Bone marrow (tissue), 2 donors: ENCODE measurements at places on chromosomes 5 and 9.

DNA sequence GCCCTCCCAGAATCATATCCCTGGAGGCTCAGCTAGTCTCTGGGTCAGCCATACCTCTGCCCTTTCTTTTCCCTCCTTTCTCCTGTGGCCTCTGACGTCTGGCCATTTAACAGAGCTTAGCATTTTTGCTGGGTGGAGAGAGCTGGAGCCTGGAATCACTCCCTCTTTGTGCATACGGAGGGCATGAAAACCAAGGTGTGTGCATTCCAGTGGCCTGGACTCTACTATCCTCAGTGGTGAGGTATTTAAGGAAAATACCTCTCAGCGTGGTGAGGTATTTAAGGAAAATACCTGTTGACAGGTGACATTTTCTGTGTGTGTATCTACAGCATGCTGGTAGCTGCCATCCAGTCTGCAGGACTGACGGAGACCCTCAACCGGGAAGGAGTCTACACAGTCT is 27.5 kb downstream of the TGFBI start:
- no peak for DNase-seq

GRCh38 chr5:159824188-159825161 is 91.8 kb upstream of the ADRA1B start:
- DNase-seq: no peak

DNA sequence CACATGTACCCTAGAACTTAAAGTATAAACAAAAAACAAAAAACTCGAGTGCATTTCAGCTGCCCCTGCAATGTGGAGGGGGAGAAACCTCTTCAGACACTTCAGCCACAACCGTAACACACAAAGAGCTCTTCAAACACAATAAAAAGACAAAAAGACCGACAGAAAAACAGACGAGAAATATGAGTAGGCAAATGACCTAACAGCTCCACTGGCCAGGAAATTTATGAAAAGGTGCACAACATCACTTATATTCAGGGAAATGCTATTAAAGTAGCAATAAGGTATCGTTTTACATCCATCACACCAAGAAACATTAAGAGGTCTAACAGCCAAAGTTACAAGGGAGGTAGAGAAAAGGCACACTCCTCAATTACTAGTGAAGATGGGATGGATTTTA is 6.2 kb downstream of the ZBED3 start:
- DNase-seq: no peak

DNA sequence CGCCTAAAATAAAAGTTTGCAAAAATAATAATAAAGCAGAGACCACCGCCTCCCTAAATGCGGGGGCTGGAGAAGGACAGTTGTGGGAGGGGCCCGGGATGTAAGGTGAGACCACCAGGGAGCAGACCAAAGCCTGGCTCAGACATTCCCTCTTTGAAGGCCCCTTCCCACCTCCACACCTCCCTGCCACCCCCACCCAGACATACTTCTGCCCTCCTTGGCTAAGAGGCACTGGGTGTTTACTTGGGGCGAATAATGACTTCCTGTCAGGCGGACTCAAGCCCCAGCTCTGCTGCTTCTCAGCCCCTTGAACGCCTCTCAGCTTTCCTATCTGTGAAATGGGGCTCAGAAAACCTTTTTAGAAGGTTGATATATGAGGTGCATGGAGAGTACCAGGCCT is 58.8 kb upstream of the GGTA1 start:
- DNase-seq: no peak

DNA sequence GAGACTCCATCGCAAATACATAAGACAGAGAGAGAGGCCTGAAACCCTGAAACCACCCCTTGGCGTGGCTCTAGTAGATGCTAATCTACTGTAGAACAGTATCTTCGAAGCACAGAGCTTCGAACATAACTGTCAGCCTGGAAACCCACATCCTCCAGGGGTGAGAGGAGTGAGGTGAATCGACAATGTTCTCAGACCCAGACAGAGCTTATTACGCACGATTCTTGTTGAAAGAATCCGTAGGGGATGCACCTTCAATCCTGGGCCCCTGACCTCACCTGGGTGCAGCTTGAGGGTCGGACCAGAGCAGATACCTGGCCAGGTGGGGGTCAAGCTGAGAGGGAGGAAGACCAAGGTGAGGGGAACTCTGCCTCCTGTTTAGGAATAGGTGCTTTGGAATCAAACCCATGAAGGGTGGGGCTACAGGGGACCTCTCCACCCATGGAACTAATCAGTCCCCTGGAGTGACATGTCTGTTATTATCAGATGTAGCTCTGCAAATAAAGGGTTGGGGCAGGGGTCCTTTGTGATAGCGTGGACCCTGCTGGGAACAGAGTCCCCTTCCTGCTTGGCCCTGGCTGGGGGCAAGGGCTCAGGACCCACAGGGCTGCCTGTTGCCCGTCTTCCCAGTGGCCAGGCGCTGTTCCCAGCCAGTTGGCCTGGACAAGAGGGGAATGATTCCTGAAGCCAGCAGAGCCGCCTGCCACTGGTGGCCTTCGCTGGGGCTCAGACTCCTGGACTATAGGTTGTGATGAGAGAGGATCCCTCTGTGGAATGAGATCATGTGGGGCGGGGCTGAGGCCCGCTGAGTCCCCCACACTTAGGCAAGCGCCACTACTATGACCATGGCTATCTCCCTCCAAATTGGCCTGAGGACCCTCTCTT is 41.2 kb downstream of the DBH start:
- DNase-seq: no peak

DNA sequence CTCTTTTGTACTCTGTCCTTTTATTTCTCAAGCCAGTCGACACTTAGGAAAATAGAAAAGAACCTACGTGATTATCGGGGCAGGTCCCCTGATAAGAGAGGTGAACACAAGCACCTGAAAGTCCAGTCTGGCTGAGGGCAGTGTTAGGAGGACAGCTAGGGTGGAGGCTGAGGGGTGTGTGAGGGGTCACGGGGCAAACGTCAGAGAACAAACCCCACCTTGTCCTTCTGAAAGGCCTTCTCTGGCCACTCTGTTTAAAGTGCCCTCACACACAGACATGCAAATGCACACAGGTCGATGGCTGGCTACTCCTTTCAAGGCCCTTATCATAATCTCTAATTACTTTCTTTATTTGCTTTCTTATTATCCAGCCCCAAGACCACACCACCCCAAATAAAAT is 108.8 kb downstream of the ESM1 start:
- DNase-seq: no peak

DNA sequence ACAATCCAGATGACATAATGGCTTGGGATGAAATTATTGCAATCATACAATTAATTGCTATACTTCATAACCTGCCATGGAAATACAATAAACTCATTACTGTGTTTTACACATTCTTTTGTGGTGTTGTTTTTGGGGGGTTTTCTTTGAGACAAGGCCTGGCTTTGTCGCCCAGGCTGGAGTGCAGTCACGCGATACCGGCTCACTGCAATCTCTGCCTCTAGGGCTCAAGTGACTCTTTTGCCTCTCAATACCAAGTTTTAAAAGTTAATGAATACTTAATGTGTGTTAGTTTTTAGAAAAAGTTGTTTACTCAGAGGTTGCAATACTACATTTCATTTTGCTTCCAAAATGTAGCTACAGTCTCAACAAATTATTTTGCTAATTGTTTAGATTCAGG is 598.4 kb downstream of the CHSY3 start:
- DNase-seq: no peak

DNA sequence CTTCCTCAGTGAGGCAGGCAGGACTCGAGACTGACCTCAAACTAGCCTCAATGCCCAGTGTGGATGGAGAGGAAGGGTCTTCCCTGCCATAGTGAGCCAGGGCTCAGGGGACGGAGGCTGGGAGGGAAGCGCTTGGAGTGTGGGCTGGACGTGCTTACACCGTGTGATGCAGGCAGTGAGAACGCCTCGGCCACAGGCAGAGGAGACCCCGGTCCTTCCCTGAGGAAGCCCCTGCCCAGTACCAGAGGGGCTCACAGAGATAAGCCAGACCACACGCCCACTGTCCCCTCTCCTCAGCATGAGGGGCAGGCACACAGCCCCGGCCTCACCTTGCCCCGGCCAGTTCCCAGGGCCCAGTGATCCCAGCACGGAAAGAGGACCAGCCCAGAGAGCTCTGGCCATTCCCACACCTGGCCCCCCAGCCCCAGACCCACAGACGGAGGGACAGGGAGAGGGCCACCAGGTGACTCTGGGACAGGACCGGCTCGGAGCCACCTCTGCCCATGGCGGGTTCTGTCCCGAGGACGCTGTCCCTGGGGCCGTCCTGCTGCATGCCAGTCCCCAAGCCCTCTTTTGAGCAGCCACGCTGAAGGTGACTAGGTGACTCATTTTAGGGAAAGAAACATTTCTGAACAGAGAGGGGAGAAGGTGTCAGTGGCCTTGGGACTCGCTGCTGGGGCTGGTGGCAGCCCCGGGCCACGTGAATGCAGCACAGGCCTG is 6.0 kb upstream of the NSMF start:
- no peak for DNase-seq

- DNase-seq: no peak
These were observed 145.3 kb upstream of the RASA1 start for GRCh38 chr5:87122151-87122977.

DNA sequence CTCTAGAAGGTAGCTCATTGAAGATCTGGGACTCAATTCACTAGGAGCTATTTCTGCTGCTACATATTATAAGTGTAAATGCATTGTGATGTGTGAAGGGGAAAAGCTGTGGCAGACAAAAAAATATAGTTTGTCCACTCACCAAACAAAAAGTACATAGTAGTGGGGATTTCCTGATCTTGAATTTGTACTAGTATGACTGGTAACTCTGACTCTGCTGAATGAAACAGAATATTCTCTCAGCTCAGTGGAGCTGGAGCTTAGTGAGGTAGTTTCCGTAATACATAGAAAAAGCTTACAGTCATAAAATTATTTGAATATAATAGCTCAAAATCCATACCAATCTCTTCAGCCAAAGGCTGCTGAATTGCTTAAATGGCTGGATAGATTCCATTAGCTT is 455.6 kb upstream of the CD180 start:
- DNase-seq: no peak

GRCh38 chr5:125484272-125484741 is 737.9 kb upstream of the ZNF608 start:
- no peak for DNase-seq

GRCh38 chr5:107640568-107640967 is 30.2 kb downstream of the EFNA5 start:
- no peak for DNase-seq

DNA sequence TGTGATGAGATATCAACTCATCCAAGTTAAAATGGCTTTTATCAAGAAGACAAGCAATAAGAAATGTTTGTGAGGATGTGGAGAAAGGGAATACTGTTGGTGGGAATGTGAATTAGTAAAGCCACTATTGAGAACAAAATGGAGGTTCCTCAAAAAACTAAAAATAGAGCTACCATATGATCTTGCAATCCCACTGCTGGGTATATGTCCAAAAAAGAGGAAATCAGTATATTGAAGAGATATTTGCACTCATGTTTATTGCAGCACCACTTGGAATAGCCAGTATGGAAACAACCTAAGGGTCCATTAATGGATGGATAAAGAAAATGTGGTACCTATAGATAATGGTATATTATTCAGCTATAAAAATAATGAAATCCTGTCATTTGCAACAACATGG is 25.1 kb downstream of the PPIP5K2 start:
- DNase-seq: no peak

DNA sequence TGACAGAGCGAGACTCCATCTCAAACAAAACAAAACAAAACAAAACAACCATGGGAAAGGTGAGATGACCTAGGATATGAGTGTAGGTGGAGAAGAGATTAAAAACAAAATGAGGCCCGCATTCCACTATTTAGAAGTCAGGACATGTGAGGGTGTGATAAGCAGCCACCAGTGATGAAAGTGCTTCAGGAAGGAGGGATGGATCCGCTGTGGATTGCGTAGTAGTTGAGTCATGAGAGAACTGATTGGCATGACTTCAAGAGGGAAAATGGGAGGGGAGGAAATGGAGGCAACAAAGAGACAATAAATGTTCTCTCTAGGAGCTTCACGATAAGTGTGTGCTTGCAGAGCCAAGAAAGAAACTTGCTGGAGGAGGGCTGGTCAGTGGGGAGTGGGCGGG is 367.6 kb downstream of the ARL15 start:
- DNase-seq: no peak

DNA sequence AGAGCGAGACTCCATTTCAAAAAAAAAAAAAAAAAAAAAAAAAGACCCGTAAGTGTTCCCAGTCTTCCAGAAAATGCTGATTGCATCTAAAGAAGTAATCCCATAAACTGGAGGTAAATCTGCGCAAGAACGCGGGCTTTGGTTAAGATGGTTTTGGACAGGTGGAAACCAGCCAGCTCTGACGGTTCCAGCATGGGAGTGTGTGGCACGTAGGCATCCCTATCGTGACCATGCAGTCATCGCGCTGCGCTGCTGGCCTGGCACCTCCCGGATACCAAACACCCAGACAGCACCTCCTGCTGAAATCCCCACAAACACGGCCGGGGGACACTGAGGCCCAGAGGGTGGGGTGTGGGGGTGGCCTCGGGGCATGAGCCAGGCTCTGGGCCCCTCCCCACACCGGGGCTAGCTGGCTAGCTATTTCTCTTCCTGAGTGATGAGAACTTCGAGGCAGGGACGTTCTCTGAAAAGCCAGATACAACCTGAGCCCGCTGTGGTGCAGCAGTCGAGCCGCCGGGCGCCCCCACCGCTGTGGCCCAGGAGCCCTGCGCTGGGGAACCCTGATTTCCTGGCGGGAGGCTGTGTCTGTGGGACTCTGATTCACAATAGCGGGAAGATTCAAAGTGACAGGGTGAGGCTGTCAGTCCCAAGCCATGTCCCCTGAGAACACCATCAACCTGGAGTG is 32.2 kb upstream of the NOTCH1 start:
- DNase-seq: no peak

GRCh38 chr5:74167206-74167929 is 473.2 kb downstream of the ENC1 start:
- DNase-seq: no peak

- DNase-seq: no peak
These were observed 388.4 kb upstream of the PTGER4 start for GRCh38 chr5:40291338-40291737.

GRCh38 chr5:133373121-133373870 is 239.0 kb downstream of the FSTL4 start:
- DNase-seq: no peak

DNA sequence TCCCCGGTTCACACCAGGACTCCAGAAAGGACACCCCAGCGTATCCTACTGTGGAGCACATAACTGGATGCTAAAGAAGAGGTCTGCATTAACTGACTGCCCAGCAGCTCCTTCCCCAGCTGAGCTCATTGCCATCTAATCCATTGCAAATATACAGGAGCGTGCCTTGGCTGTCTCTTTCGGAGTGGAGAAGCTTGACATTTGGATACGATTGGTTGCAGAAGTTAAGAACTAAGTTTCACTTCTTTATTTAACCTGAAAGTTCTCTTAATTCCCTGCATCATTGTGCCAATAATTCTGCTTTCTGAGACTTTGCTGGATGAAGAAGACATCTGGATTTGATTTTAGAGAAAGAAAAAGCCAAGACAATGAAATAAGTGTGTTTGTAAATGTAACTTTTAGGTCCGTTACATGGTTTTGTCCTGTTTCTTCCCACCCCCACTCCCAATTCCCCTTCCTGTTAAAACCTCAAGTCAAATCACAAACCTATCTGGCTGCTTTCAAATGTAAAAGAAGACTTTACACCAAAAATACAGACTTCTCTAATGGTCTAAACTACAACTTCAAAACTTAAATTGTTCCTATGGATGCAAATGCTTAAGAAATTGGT is 33.9 kb downstream of the TAS2R1 start:
- no peak for DNase-seq

GRCh38 chr5:77029376-77029885 is 773 bp upstream of the AGGF1 start:
- DNase-seq: no peak
